ENCODE measurements at places on chromosomes 7 and 10.

DNA sequence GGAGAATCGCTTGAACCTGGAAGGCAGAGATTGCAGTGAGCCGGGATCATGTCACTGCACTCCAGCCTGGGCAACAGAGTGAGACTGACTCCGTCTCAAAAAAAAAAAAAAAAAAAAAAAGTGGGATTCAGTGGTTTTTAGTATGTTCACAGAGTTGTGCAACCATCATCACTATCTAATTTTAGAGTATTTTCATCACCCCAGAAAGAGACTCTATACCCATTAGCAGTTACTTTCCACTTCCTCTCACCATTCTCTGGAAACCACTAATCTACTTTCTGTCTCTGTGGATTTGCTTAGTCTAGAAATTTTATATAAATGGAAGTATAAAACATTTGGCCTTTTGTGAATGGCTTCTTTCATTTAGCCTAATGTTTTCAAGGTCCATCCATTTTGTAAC lies 113.4 kb downstream of the ST7 start:
- DNase-seq = no peak

DNA sequence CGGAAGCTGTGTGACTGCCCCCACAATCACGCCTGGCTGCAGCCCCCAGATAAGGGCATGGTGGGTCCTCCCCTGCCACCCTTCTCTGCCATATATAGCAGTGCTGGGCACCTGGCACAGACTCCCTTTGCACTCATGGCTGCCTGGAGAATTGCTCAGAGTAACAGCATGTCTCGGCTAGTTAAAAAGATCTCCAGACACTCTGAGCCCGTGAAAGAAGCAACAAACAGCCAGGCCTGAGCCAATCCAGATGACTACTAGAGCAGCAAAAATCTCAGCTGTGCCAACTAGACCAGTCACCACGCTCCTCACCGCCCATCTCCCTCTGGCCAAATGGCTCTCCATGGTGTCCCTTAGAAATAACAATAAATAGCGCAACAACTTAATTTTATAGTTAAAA lies 71.3 kb downstream of the PARD3 start:
- no peak for DNase-seq

- DNase-seq = no peak
Measured at GRCh38 chr10:16440396-16441133, 3.8 kb downstream of the PTER start.

DNA sequence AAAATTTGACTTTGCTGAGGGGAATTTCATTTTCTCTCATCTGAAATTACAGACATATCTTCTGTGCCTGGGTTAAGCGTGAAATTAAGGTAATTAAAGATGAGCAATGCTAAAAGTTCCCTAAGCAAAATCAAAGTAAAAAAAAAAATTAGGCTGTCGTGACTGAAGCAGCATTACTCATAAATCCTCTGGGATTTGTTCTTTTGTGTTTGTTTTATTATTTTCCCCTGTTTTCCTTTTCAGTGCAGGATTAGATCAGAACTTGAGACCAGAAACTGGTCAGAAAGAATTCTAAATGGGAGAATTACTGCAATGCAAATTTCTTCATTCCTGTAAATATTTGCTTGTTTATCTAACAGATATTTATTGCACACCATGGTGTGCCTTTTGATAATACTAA lies 141.4 kb upstream of the BET1 start:
- no peak for DNase-seq

DNA sequence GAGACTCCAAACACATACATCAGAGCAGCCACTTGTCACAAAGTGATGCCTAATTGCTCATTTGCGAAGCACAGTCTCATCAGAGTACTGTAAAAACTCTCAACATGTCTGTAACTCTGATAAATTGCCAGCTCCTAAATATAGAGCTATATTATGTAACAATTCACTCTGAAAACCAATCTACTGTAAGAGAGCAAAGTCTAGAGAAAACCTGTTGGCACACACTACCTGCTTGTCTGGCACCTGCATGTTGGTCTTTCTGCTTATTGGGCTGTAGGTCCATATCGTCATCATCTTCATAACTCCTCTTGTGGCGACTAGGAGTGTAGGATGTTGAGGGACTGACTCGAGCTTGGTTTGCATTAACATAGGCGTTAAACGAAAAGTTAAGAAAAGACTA lies 19.8 kb downstream of the MCMBP start:
- DNase-seq = no peak

DNA sequence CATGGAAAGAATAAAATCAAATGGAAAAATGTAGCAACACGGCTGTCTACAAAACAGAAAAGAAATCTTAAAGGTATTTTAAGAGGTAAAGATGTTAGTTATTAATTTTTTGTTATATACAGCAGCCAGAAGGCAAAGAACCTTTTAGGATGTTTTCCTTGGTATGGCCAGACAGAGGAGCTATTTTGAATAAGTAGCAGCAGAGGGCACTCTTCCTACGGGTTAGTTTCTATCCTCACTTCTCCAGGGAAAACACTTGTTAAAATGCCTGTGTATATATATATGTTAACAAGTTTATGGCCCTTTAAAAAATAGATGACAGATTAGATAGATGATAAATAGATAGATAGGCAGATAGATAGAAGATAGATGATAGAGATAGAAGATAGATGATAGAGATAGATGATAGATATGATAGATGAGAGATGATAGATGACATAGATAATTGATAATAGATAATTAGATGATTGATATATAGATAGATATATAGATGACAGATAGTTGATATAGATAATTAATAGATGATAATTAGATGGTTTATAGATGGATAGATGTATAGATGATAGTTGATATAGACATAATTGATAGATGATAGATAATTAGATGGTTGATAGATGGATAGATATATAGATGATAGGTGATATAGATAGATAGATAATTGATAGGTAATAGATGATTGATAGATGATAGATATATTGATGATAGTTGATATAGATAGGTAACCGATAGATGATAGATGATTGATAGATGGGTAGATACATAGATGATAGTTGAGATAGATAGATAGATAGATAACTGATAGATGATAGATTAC lies 57.8 kb upstream of the WIPF3 start:
- no peak for DNase-seq

DNA sequence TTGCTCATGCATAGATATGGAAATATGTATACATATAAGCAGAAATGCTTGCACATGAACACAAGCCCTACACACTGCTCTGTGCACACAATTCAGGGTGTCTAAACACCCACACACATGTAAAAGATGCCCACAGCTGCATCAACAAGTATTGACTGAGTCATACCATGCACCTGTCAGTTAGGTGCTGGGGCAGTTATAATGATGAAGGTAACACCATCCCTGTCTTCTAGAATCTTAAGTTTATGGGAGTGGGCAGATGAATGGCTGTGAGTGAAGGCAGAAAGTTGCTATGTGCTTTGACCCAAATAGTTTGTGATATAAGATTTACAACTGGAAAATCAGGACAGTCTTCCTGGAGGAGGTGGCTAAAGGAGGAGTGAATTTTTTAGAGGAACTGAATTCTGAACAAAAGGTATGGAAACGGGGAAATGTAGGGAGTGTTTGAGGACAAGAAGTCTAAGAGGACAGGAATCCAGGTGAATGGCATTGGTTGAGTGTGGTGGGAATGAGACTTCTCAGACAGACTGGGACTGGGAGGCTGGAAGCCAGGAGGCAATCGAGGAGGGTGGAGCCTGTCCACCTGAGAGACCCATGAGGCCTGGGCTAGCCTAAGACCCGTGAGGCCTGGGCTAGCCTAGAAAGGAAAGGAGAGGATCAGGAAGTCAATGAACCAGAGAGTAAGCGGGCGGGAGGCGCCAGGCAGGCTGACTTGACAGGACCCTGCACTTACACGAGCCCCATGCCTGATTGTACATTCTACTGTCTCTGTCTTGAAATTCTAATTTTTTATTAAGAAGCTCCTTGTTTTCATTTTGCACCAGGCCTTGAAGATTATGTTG lies 20.7 kb downstream of the POLL start:
- DNase-seq = no peak

DNA sequence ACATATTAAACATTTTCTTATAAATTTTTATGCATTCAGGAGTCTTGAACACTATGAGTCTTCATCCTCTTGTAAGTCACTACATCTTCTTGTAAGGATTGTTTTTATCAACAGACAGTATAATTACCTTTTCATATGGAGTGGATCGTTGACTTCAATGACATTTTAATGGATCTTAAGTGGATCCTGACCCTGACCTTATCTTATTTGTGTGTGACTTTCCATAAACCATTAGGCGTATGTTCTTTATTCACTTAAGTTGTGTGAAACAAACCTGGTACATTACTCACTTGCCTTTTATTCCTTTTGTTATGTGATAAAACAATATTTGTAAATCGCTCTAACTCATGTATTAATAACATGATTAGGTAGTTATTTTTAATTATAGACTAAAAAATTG lies 18.5 kb upstream of the SEMA3C start:
- no peak for DNase-seq

- DNase-seq = no peak
Measured at GRCh38 chr10:128875030-128875744, 591.9 kb upstream of the MGMT start.

DNA sequence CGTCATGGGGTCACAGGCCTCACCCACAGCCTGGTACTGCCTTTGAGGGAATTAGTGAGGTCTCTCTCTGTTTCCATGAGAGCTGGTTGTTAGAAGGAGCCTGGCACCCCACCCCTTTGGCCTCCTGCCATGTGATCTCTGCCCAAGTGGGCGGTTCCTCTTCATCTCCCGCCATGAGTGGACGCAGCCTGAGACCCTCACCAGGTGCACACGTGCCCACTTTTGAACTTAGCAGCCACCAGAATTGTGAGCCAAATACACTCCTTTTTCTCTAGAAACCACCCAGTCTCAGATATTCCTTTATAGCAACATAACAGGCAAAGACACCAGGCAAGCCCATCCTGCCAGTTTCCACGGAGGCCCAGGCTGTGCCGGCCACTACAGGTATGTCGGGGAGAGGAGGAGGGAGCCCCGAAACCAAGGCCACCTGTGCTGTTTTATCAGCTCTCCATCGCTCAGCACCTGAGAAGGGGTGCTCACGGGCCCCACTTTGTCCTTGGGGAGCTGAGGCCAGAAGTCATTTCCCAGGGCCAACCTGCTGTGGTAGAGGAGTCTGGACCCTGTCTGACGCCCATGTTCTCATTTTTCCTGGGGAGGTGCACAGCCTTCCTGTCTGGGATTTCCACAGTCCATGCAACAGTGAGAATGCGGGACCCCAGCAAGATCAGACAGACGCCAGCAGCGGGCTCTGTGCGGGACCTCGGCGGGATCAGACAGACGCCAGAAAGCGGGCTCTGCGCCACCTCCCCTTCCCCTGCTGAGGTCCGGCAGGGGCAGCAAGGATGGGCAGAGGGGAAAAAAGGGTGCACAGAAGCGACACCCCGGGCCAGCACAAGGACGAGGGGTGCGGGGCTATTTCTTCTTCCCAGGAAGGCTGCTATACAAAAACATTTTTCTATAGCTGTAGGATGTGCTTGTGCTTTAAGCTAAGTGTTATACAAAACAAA lies 220.5 kb downstream of the ELFN1 start:
- DNase-seq = no peak

GRCh38 chr7:8823486-8823885 lies 390.1 kb downstream of the NXPH1 start:
- DNase-seq = no peak

DNA sequence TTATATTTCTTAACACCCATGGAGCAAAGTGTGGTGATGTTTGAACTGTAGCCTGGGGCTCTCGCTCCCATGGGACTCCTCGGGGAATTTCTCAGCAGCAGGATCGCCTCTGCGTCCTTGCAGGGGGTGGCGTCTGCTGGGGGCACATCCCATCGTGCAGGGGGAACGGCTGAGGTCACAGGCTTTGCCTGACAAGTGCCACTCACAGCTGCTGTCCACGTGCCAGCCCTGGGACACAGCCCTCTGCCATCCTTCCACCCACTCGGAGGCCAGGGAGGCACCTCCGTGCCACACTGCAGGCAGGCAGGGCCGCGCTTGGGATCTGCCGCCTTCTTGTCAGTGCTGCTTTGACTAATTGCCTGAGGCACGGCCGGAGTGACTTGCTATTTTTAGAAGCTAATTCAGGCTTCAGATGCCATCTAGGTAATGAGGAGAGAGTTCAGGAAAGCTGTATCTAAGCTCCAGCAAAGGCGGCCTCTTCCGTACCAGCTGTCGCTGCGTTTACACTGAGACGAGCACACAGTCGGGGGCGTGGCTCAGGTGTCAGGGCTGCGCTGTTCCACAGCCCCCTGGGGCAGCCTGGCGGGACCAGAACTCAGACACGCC lies 45.7 kb downstream of the PITRM1 start:
- no peak for DNase-seq

DNA sequence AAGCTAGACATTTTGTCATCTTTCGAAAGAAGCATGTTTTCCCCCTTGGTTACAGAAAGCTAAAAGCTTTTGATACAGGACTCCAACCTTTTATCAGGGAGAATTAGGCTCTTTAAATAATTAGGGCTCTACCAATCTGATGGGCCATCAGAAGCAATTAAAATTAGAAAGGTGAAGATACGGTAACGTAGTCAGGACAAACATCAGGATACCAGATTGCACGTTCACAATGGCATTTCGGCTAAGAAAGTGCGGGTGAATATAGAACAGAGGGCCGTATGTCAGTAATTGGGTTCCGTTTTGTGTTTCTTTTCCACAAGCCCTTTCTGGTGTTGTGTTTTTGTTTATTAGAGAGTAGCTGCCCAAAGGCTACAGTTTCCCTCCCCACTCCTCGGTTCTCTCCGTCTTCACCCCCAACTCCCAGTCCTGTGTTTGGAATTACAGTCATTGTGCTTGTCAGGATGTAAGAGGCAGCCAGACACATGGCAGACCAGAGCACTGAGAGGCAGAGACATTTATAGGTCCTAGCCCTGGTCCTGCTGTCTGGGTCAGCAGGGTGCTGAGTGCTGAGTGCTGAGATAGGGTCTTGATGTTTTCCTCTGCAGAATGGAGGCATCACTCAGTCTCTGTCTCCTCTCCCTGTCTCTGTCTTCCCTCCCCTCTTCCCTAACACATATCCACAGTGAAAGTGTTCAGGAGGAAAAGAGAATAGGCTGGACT lies 5.5 kb downstream of the PFKP start:
- no peak for DNase-seq

DNA sequence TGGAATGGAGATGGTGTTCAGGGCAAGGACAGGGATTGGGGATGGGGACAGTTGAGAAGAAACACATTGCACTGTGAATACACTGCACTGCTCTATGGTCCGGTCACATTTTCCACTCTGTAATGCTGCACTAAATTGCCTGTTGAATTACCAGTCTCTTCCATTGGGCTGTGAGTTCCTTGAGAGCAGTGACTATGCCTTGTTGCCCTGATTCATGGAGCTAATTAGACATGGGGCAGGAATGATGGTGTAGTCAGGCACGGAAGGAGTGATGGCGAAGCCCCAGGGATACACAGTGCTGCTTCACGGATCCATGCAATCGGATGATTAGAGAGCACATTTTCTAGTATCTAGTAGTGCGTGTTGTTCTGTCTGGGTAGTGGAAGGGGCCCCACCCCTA lies 25.4 kb upstream of the GPAM start:
- no peak for DNase-seq

GRCh38 chr10:6953271-6953801 lies 373.3 kb upstream of the PRKCQ start:
- no peak for DNase-seq

All from stimulated activated CD8-positive, alpha-beta memory T cell treated with anti-CD3 and anti-CD28 coated beads, Interleukin-15, amount 100 ng/mL, for 24 hours (primary cell).